ENCODE measurements at places on chromosomes 6 and 20. TPM values are rescaled to one million over a fixed set of nuclear protein-coding genes. Genes with fewer than 3 reads are reported as not detected.
A peak's percentile ranks its signal among the peaks of the same experiment; 100 is the strongest.

DNA sequence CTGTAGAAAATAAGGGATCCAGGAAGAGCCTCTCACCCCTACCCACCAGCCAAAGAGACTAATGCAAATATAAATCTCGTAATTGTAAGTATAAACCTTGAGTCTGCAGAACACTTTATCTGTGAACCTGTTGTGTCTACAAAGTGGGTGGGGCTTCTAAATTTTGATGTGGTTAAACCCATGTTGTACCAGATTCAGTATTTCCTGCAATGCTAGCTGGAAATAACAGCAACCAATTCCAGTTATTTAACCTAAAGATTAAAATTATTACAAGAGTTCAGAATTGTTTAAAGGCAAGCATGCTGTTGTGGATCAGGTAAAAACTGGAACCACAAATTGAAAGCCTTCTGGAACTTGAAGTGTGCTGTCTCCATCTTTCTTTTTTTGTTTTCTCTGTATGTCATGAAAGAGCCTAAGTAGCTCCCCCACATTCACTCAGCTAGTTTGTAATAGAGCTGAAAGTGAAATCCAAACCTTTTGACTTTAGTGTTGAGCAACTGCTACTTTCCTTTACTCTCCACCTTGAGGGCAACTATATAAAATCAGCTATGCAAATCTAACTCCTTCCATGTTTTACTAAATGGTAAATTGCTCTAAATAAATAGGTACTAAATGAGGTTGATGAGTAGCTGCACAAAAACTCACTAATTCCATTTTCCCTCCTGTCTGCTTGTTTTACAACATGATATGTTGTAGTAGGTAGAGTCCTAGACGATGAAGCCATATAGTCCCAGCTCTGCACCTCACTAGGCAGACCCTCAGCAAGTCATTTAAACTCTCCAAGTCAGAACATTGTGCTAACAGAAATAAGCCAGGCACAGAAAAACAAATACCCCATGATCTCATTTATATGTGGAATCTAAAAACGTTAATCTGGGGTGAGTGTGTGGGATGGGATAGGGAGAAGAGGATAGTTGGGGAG lies 17.9 kb upstream of the THEMIS start:
- DNase-seq, result peak; percentile 66
- H3K27me3 ChIP-seq, result no peaks in the 10 kb centered on the region
- no peaks in the 10 kb centered on the region for H3K36me3 ChIP-seq
- peak overlapping the region; percentile 54 for H3K4me3 ChIP-seq
- peaks cover 17% of the 10 kb centered on the region for H3K4me1 ChIP-seq

Gene LZTS3
- polyA plus RNA-seq, result 1.0 TPM

GRCh38 chr6:163718537-163718936 lies 304.0 kb downstream of the QKI start:
- no peak overlapping the region for H3K27ac ChIP-seq
- H3K36me3 ChIP-seq, result no peaks in the 10 kb centered on the region
- no peak overlapping the region for H3K4me3 ChIP-seq
- H3K27me3 ChIP-seq, result no peaks in the 10 kb centered on the region
- no peaks in the 10 kb centered on the region for H3K4me1 ChIP-seq
- no peak for DNase-seq

Gene SEL1L2
- polyA plus RNA-seq, result not detected

Gene CALHM6
- polyA plus RNA-seq, result 2.7 TPM

GRCh38 chr6:42210551-42210950 lies 7.1 kb downstream of the MRPS10 start:
- no peak overlapping the region for H3K4me3 ChIP-seq
- DNase-seq, result no peak
- H3K4me1 ChIP-seq, result peaks cover 7% of the 10 kb centered on the region
- H3K27ac ChIP-seq, result no peak overlapping the region
- peaks cover 72% of the 10 kb centered on the region for H3K36me3 ChIP-seq

Gene TRIM40
- not detected for polyA plus RNA-seq

DNA sequence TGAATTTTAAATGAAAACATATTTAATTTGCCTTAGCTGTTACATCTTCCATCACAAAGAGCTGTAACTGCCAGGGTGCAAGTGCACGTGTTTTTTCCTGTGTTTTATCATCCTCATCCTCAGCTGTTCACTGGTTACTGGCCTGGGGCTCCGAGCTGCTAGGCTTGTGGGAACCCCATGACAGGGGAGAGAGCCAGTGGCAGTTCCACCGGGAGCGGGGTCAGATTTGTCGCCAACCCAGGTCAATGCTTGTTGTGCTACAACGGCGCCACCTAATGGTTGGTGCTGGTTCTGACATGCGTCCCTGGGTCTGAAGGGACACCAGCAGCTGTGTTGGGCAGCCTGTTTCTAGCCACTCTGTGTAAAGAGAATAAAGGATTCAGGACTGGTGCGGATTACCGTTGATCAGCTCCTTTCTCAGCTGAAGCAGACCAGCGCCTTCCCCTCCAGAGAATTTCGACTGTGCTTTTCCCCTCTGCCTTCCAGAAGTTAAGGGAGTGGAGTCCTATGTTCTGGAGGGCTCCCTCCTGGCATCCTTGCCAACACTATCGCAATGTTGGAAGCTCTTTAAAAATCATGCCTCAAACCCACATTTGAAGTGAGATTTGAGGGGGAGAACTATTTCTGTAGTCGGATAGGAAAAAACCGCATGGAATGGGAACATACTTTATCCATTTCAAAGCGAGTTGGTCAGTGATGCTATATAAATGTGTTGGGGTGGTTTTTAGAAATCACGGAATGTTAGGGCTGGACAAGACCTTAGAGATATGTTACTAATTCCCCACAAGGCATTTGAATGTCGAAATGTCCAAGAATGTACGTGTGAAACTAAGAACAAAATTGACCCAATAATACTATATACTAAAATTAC lies 32.1 kb downstream of the SUMO4 start:
- H3K27ac ChIP-seq, result no peak overlapping the region
- H3K27me3 ChIP-seq, result no peaks in the 10 kb centered on the region
- DNase-seq, result peak; percentile 89

DNA sequence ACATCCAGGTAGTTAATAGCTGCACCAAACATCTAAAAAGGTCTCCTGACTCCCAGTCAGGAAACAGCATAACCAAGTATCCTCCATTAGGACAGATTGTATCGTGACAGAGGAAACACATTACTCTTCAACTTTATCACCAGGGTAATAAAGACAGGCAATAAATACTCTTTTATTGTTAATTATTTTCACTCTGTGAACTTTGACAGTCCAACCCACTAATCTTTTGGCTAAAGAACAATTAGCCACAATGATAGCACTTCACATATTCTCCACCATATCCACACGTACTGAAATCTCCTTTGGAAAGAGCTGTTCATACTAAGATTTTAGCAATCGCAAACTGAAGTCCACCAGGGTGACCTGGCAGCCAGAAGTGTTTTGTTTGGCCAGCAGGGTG lies 46.4 kb downstream of the ARHGAP18 start:
- DNase-seq, result no peak
- no peak overlapping the region for H3K27ac ChIP-seq
- no peaks in the 10 kb centered on the region for H3K4me1 ChIP-seq
- H3K4me3 ChIP-seq, result no peak overlapping the region

Gene C20orf141
- not detected for polyA plus RNA-seq

Gene CDKAL1
- 26.1 TPM for polyA plus RNA-seq

- DNase-seq, result no peak
- H3K27me3 ChIP-seq, result no peaks in the 10 kb centered on the region
- H3K27ac ChIP-seq, result peak overlapping the region; percentile 93
Observed at GRCh38 chr6:27471365-27472115, 1.4 kb downstream of the ZNF184 start.
